ENCODE measurements at places on chromosomes 16 and 17.

DNA sequence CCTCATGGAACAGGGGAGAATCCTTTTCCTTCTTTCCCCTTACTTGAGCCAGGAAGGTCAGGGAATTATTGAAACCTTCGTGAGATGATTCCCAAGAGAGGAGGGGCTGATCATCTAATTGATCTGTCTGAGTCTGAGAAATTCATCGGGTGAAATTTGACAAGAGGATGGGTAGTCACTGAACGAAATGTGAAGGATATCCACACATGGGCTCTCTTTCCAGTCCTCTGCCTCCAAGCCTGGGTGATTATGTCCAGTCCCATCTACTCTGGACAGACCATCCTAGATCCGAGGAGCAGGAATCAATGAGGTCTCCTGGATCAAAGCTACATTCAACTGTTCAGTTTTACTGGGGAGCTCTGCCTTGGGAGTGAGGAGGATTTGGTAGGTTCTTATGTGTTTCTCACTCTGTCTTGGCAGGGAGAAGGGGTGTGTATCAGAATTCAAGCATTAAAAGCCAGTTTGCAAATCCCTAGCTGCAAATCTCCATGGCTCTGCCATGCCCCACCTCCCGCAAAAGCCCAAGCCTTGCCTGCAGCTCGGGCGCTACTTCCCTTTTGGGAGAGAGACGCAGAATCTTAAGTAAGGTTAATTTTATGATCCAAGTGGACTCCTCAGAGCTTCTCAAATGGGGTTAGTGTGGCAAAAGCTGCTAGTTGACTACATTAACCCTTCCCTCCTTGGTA lies 47.1 kb upstream of the TEKT3 start:
- no peak for DNase-seq

DNA sequence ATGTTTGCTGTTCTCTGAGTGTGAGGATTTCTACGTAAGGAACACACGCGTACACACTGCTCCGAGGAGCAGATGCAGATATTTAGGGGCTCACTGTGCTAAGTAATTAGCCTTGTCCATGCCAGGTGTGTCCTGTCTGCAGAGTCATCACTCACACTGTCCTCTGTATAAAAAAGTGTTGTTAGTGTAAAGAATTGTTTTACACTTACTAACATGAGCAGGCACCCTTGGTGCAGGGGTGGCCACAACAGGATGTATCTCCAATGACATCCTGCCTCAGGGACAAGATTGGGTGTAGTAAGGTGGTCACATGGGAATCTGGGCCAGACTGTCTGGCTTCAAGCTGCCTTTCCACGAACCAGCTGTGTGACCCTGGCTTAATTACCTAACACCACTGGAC lies 63.9 kb downstream of the NDEL1 start:
- no peak for DNase-seq

- no peak for DNase-seq
These were observed 29.6 kb upstream of the ASGR2 start for GRCh38 chr17:7144213-7144612.

- DNase-seq, result peak; percentile 91
These were observed at the start of gene COPS3 for GRCh38 chr17:17280613-17281549. Gene COPS3 (minus strand): TSS chr17:17281246. CDS start chr17:17281186, 60 bp downstream.

- no peak for DNase-seq
These were observed 78.0 kb downstream of the KNOP1 start for GRCh38 chr16:19639986-19640421.

- no peak for DNase-seq
These were observed 1.5 kb upstream of the CHD3 start for GRCh38 chr17:7887038-7887481.

Measured in stimulated activated CD8-positive, alpha-beta memory T cell treated with anti-CD3 and anti-CD28 coated beads, Interleukin-4, amount 100 ng/mL, for 1 hour (primary cell).